ENCODE measurements at places on chromosomes 3 and 15.

GRCh38 chr3:42880601-42881451 is 5.1 kb upstream of the CYP8B1 start:
- DNase-seq = peak; percentile 85

GRCh38 chr15:57795261-57795660 is 88.7 kb downstream of the POLR2M start:
- no peak for DNase-seq

DNA sequence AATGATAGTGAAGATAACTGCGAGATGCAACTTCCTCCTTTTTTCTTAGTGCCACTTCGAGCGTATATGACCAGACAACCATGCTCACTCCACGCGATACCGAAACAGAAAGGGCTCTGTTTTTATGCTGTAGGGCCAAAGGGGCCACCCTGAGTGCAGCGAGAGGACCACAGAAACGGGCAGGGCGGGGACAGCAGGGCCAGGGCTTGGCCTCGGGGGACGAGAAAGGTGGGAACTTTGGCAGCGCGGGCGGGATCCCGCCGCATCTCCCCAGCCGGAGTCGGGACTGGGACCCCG is 483 bp downstream of the VPS13C start:
- peak; percentile 56 for DNase-seq

GRCh38 chr15:64197425-64197824 is 34.6 kb upstream of the PPIB start:
- no peak for DNase-seq

GRCh38 chr3:169494982-169495381 is 168.5 kb downstream of the MECOM start:
- no peak for DNase-seq

DNA sequence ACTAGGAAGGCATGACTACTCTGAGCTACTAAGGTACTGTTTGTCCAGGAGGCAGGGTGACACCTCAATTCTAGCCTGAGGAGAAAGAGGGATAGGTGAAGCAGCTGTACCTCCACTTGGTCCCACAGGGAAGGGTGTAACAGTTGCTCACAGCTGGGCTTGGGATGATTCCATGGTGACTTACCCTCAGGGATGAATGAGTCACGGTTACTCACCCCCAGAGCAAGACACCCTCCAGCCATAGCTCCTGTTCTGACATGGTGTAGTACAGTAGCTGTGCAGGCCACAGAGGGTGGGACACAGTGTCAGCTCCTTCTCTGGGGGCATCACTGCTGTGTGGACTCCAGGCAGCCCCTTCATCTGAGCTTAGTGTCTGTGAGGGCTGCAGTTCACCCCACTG is 868.6 kb upstream of the SEMA6D start:
- DNase-seq = no peak

- DNase-seq = no peak
Observed at GRCh38 chr3:115898656-115899410, 275.5 kb downstream of the GAP43 start.

- DNase-seq = no peak
Observed at GRCh38 chr3:126415661-126416591, 21.2 kb downstream of the CFAP100 start.

DNA sequence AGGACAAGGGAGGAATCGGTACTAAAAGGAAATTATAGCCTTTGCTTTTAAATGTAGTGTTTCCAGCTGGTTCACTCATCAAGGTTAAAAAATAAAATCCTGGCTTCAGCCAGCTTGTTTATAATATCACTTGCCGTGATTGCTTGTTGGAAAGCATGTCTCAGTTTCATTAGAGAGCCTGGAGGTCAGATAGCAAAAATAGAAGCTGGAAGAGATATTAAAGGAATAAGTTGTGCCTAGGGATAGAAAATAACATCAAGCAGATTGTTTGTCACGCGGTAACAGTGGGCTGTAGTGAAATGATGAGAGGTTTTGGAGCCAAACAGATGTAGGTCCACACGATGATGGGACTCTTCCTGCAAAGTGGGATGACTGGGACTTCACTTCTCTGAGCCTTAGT is 17.7 kb upstream of the SLMAP start:
- no peak for DNase-seq

DNA sequence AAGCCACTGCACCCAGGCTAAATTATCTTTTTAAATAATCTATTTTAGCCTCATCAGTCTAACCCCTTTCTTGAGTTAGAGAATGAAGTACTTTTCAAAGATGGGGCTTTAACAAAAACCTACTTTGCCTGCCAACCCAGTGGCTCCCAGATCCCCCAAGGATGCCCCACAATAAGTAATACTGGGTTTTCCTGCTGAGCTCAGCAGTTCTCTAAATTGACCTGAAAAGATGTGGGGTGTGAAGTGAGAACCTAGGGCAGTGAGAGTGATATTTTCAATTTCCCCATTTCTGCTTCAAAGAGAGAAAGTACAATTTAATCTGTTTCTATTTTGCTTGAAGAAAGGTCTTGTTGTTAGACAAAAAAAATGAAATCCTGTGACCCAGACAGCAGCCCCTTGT is 318.5 kb upstream of the UMPS start:
- DNase-seq = no peak

GRCh38 chr15:34810443-34811129 is 15.2 kb upstream of the ACTC1 start:
- no peak for DNase-seq

GRCh38 chr3:197008436-197009209 is 21.0 kb downstream of the MELTF start:
- DNase-seq = no peak

GRCh38 chr15:43900996-43901395 is 74.2 kb downstream of the WDR76 start:
- DNase-seq = no peak

DNA sequence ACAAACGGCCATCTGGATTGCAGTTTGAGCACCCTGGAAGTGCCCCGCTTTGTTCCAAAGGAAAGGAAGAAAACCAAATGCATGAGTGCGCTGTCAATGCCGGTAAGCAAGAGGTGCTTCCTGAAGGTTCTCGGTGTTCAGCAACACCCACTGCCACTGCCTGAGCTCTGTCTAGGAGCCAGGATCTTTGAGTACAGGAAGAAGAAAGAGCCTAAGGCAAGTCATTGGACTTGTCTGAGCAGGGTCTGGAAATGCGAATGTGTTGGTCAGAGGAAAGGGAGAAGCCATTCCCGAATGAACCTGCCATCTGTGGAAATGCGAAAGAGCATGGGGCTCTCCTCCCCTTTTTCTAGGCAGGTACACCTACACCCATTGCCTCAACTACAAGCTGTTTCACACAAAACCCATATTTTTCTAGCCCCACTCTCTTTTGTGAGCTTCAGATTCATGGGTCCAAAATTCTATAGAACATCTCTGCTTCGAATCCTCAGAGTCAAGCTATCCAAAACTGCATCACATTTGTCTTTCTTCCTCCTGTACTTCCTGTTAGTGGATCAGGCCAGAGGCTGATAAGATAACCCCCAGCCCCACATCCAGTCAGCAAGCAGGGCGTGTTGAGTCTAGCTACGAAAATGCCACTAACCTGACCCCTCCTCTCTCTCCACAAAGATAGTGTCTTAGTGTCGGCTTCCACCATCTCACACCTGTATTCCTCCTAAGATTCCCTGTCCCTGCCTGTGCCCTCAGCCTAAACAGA is 55.6 kb upstream of the C15orf61 start:
- no peak for DNase-seq

DNA sequence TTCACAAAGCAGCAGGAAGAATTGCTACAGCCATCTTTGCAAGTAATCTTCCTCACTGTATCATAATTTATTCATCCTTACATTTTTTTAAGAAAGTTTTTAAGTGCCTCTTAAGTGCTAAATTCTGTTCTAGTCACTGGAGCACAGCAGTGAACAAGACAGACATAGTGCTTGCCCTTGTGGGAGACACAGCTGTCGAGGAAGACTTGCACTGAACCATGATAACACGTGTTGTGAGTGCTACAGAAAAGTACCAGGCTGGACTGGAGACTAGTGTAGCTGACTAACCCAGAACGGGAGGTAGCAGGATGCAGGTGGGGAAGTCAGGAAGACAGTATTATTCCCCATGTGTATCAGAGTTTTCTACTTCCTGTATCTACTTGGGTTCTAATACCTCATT is 300.6 kb downstream of the TBL1XR1 start:
- no peak for DNase-seq

GRCh38 chr3:127940116-127940515 is 25.1 kb downstream of the KBTBD12 start:
- no peak for DNase-seq

DNA sequence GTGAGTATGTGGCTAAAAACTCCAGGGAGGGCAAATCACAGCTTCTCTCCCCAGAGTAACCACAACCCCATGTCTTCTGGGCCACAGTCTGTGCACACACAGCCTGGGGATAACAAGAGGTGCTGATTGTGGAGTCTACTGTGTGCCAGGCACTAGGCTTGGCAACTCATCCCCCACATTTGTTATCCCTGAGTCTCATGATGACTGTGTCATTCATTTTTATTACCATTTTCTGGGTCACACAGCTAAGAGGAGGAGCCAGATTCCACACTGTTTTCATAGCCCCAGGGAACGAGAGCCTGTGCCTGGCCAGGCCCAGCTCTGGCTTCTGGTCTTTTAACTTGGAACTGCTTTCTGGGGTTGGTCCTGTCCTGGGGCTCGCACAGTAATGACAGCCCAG is 34.5 kb downstream of the ESYT3 start:
- DNase-seq = no peak

DNA sequence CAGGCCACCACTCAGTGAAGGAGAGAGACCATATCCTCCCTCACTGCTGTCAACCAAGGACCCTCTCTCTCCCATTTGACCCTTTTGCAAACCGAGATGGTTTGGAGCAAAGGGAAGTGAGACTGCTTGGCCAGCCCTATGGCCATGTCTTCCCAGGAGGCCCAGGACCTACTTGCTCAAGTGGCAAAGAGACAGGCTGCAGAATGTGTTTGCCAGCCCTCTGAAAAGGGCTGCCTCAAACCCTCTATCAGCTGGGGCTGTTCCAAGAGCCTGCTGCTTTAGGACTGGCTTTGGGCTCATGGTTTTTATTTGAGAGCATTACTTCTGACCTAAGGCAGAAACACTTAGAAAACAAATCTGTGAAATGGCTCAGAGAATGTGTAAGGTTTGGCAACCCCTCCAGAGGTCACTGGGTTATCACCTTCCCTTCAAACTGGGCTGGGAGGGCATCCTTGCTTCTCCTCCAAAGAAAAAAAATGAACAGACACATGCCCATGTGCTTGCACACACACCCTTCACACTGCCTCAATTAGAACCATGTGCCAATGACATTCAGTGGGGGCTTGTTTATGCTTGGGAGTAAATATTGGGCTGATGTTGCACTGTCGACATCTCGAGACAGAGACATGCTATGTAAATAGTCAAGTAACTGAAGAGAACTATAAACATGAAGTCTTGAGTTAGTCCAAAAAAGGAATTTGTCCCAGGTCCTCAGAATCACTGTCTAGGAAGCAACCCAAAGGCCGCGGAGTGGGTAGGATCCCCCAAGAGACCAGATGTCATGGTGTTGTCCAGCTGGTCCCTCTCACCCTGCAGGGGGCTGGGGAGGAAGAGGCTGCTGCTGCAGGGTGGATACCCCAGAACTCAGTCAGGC is 49.8 kb upstream of the CTDSPL start:
- DNase-seq = no peak

DNA sequence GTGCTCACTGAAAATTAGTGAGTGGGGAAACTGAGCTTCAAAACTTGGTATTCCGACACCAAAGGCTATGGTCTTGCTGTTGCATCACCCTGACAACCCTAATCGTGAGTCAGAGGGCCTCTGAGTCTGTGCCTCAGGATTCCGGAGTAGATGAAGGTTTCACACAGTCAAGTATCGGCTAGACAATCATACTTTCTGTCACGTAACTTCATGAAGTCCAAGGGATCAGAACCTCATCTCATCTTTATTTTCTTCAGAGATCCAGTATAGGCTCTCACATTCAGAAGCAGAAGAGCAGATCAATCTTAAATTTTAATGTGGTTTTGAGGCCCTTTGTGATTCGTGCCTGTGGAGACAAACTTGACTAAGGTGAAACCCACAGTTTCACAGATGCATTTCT is 26.1 kb upstream of the NECTIN3 start:
- no peak for DNase-seq

- DNase-seq = no peak
Observed at GRCh38 chr3:143806038-143806437, 42.2 kb downstream of the SLC9A9 start.

GRCh38 chr3:63980830-63981498 is 42.3 kb downstream of the PSMD6 start:
- no peak for DNase-seq

- no peak for DNase-seq
Observed at GRCh38 chr15:70440416-70441138, 322.8 kb downstream of the UACA start.

- no peak for DNase-seq
Observed at GRCh38 chr3:5198313-5198677, 10.8 kb downstream of the EDEM1 start.

DNA sequence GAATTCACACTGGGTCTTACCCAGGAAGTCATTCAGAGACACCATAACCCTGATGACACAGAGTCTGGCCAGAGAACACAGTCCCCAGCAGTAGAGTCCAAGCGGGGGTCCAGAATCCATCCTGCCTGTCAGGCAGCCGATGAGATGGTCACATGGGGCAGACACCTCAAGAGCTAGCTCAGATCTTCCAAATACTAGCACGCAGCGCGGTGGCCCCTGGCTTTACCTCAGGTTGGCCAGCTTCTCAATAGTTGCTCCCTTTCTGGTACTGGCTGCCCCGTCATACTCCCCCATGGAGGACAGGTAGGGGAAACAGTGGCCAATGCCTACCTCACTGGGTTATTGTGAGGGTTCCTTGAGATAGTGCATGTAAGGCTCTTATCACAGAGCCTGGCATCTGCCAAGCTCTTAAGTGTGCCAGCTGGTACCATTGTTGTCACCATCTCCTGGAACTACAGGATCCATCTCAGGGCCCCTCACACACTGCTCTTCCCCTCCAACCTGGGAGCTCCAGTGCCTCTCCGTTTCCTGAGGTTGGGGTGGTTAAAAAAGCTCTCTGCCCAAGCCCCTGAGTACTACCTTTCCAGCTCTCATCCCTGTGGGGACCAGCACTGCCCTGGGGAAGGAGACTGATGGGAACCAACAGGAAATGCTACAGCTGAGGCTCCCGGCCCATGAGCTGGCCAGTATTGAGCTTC is 3.5 kb upstream of the SLC28A1 start:
- no peak for DNase-seq

- no peak for DNase-seq
Observed at GRCh38 chr15:41354371-41354770, 21.7 kb downstream of the NUSAP1 start.

- no peak for DNase-seq
Observed at GRCh38 chr3:114557791-114558190, 264.0 kb downstream of the TIGIT start.

DNA sequence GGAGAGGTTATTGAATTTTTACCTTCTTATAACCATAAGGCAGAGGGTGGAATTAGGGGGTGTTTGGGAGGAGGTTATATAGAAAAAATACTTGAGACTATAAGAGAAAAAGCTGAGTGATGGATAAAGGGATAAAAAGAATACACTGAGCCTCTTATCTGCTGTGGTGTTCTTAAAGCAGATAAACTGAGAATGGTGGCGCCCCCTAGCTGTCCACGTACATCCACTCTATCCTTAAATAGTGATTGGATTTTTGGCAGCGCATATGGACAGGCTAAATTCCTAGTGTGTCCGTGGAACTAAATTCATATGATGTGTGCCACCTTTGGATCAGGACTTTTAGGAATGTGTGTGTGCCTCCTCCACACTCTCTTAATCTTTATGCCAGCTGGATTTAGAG is 121.1 kb downstream of the OXSM start:
- peak; percentile 8 for DNase-seq

Measured in activated CD4-positive, alpha-beta T cell treated with anti-CD3 and anti-CD28 coated beads for 4 hours (primary cell).